D721Med (cell line): ENCODE measurements at places on chromosomes 5 and 9.

- DNase-seq: peak; percentile 18
Observed at GRCh38 chr5:139388198-139388821, 1.4 kb downstream of the MZB1 start.

DNA sequence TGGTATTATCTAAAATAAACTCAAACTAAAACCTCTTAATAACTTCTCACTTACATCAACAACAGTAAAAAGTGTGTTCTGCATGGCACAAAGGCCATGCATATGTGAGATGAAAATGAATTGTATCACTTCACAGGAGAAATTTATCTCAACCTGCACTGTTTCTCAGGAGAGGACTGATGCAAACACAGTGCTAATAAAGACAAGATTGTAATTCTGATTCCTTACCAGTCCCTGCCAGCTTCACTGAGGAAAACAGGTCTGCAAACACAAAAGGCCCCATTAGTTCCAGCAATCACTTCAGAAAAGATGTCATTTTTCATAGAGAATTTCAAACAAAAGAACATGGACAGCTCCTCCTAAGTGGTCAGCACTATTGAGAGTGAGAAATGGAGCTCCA lies 117.3 kb upstream of the PDE4D start:
- no peak for DNase-seq

GRCh38 chr9:136584934-136585333 lies 39.1 kb upstream of the NOTCH1 start:
- no peak for DNase-seq

- DNase-seq: no peak
Observed at GRCh38 chr9:105639936-105640335, 22.3 kb upstream of the TAL2 start.

- peak; percentile 40 for DNase-seq
Observed at GRCh38 chr9:69412741-69413150, 87.7 kb downstream of the ENTREP1 start.

- no peak for DNase-seq
Observed at GRCh38 chr5:94847019-94847418, 228.6 kb downstream of the SLF1 start.

DNA sequence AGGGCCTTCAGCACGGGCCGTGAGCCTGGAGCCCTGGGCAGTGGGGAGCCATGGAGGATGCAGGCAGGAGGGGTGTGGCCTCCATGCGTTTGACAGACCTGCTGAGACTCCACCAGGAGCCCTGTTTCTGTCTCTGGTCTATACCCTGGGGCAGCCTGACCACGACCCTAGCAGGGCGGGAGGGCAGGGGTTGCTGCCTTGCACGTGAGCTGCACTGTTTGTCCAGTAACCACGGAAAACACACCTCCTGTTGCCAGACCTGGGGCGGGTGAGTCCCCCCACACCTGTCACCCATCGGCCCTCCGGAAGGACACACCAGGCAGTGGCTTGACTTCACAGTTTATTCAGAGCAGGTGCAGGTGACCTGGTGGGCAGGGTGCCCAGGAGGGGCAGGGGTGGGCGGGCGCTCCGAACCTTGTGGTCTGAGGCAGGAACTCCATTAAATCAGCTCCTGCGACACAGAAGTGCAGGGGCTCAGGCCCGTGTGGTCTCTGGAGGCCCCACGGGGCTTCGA lies 3.9 kb downstream of the LCN8 start:
- DNase-seq: no peak

- DNase-seq: no peak
Observed at GRCh38 chr5:168734620-168735300, 155.6 kb upstream of the PANK3 start.

DNA sequence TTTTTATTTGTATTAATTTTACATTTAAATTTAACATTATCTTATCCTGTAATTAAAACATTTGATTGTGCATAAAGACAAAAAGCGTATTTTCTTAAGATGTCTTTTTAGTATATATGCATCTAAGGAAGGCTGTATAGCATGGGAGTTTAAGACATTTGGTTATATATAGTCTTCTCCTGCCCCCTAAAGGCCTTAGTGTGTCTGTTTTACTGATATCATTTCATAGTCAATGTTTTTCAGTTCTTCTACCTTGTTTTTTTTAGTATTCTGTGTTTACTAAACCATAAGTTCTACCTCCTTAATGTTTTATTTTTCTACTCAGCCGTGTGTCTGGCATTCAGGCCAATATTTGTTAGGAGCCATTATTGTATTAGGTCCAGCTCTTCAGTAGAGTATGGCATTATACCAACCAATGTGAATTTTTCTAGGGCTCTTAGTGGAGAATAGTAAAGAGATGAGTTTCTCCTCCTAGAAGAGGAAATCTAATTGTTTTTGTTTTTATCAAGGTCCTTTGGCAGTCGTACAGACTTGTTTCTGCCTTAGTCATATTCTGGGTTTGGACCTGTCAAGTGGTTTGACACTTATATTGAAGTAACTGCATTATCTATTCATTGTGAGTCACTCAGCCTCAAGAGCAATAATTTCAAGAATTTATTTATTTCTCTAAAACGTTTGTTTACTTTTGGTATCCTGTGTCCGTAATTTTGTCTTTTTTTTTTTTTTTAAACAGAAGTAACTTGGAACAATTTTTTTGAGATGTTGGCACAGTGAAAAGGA lies 74.8 kb downstream of the SLF1 start:
- DNase-seq: no peak

DNA sequence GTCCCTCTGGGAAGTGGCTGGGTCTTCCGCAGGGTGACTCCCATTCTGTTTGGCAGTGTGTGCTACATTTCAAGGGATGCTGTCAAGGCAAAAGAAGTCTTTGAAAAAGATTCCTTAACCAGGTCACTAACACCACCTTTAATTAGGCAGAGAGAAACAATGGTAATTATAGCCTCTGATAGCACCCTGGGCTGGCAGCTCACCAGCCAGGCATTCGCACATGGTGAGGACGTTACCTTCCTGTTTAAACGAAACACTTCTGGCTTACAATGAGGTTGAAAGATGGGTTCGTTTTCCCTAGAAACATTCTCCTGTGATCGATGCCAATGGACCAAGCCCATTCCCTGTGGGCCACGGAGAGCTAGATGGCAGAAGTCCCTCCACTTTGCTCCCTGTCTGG lies 230.1 kb upstream of the PANK3 start:
- no peak for DNase-seq

- no peak for DNase-seq
Observed at GRCh38 chr9:71755230-71755629, 13.1 kb downstream of the CEMIP2 start.
